CD4-positive, alpha-beta T cell treated with Interleukin-15 for 4 hours (primary cell): ENCODE measurements at places on chromosomes 11 and 22.
A peak's percentile ranks its signal among the peaks of the same experiment; 100 is the strongest.

DNA sequence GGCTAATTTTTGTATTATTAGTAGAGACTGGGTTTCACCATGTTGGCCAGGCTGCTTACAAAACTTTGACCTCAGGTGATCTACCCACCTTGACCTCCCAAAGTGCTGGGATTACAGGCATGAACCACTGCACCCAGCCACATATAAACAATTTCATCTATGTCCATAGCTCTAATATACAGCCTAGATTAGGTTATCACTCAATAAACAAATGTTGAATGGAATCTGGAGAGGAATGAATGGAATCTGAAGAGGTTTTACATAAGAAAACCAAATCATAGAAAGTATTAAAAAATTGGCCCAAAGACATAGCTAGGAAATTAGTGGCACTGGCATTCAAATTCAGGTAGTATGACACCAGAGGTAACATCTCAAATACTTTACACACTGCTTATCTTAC is 1401.4 kb upstream of the TENM4 start:
- no peak for DNase-seq

- DNase-seq, result no peak
Observed at GRCh38 chr22:46499805-46500189, 37.6 kb downstream of the CELSR1 start.

DNA sequence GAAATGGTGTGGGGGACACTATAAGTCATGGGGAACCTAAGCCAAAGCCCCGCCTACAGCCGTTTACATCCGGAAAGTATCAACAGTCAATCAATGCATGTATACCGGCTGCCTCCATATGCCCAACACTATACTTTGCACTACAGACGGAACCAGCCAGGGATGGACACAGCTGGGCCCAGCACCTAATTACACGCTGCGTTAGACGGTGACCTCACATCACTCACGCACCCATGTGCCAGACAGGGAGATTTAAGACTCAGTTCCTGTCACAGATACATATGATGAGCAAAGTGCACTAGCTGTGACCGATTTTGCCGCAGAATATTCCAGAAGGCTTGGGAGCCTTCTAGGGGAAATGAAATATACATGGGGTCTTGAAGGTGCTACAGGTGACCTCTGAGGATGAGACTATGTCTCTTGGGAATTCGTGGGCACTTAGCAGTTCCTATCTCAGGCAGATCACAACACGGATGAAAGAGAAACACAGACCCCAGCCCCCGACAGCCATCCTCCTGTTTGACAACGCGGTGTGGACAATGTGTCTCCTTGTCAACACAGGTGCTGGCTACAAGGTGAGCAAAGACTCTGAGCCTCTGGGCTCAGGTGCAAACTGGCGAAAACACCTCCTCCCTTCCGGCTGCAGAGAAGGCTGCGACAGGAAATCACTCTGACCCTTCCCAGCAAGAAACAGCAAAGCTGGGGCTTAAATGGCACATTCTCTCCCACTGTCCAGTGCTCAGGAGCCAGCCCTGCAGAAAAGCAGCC is 8.0 kb downstream of the AHNAK start:
- DNase-seq, result no peak

- no peak for DNase-seq
Observed at GRCh38 chr11:12019866-12020416, 11.5 kb upstream of the DKK3 start.

- no peak for DNase-seq
Observed at GRCh38 chr11:1543606-1544263, 28.3 kb downstream of the DUSP8 start.

DNA sequence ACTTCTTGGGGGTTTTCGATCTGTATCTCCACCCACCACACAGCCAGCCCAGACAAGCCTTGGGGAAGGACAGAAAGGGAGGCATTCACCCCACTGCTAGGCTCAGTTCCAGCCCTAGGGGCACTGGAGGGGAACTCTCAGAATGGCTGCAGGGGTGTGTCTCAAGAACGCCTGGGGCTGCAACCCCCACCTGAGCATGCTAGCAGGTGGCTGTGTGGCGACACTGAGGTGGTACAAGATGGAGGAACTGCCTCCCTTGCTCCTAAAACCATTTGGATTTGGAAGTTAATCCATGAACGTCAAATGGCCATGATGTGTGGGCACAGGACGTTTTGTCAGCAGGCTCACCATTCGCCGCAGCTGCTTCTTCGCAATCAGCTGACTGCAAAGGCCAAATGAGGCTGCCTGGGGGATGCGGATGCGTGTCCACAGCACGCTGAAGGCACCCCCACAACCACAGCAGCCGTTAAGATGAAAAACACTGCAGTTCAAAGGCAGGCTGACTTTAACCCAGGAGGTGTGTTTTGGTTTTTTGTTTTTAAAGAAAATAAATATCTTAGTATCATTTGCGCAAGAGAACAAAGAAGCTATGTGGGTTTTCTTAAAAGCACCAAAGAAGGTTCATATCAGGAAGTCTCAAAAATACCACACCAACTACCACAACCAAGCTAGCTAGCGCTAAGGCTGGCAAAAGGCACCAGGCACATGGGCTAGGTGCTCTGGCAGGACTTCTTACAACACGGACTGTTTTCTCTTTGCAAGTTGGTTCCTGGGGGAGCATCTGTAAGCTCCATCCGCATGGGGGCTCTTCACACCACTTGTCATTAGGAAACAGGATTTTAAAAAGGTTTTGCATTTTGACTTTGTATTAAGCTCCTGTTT is 22.2 kb upstream of the NAP1L4 start:
- DNase-seq, result peak; percentile 75

DNA sequence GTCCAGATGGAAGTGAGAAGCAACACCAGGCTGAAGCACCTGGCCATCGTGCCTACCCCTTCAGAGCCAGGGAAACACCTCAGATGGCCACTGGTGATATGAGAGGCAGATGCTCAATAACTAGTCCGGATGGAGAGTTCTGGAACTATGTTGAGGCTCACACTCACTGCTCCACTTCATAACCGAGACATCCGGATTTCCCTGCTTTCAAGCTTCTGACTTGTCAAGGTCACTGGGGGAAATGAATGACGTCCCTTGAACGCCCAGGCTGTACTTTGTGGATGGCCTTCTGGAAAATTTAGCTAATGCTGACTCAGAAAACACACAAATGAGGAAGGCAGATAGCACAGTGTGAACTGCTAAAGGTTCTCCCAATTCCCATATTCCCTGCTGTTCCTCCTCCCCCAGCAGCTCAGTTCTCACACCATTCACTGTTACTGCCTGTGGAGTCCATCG is at the start of gene LYVE1:
TSS of gene LYVE1 (minus strand) at position 180 of the 456 bp plus-strand sequence. CDS start at position 47, 133 bp downstream.
- no peak for DNase-seq

GRCh38 chr22:29443452-29443851 is 5.1 kb downstream of the RFPL1 start:
- no peak for DNase-seq

GRCh38 chr11:95108159-95108611 is 18.5 kb downstream of the ENDOD1 start:
- DNase-seq, result no peak

- DNase-seq, result no peak
Observed at GRCh38 chr22:19598054-19598855, 74.0 kb upstream of the CLDN5 start.

DNA sequence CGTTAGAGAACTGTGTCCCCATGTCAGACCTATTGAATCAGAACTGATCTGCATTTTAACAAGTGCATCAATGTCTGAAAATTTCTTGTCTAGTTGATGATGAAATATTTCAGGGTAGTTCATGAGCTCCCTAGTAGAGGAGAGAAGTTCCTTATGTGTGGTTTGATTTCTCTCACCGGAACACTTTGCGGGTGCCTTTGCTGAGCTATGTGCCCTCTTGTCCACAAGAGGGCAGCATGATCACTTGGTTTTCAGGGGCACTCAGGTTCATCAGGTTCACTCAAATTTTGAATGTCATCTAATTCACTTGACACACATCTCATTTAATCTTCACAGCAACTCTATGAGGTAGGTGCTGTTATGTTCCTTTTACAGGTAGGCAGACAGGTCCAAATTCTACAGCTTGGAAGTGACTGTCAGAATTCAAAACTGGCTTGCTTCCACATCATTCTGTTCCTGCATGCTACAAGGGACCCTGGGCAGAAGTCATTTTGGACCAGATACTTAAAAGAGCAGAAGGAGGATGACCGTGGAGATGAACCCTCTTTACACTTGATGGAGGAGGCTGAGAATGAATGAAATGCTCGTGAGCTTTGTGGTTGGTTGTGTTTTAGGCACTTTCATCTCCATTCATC is 55.6 kb downstream of the P4HA3 start:
- DNase-seq, result peak; percentile 63

GRCh38 chr22:28068826-28069225 is 149.8 kb upstream of the PITPNB start:
- no peak for DNase-seq

GRCh38 chr11:45485070-45485707 is 180.2 kb downstream of the CHST1 start:
- no peak for DNase-seq
